Caco-2 (cell line): ENCODE measurements at places on chromosomes 6 and 20.
A peak's percentile ranks its signal among the peaks of the same experiment; 100 is the strongest.

GRCh38 chr6:91149956-91150705 is 563.3 kb upstream of the MAP3K7 start:
- no peak for DNase-seq

- no peak for DNase-seq
Observed at GRCh38 chr20:29313481-29313880, 1944.0 kb upstream of the DEFB115 start.

- DNase-seq, result peak; percentile 61
Observed at GRCh38 chr6:53765270-53765669, 29.5 kb upstream of the LRRC1 start.

DNA sequence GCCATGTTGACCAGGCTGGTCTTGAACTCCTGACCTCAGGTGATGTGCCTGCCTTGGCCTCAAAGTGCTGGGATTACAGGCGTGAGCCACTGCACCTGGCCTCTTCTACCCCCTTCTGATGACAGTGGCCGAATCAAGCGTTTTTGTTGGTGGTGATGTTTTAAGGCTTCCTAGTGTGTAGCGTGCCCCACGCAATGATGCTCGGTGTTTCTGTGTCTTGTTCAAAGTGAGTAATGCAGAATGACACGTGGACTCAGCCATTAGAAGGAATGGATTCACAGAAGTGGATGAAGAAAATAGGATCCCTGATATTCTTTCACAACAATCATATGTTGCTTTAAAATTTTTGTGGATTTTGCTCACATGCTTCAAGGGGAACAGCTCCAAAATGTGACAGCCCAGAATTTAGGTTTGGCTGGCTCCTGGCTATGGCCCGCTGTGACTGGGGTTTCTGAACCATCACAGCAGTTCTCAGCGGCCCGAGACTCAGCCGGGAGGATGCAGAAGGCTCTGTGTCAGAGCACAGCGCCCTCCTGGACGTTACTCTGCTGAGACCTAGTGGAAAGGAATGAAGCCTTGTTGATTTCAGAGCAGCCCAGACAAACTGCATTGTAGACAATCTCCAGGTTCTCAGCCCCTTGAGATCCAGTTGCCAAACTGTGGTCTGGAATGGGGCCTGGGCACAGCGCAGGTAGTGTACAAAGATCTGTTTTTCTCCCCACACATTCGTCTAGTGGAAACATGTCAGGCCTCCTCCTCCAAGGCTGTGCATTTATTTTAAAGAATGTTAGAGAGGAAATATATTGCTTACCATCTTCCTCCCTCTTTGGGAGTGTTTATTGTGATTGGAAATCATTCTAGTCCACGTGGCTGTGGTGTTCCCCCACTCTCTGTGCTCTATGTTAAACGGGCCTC is 57.6 kb upstream of the TIAM2 start:
- no peak for DNase-seq

DNA sequence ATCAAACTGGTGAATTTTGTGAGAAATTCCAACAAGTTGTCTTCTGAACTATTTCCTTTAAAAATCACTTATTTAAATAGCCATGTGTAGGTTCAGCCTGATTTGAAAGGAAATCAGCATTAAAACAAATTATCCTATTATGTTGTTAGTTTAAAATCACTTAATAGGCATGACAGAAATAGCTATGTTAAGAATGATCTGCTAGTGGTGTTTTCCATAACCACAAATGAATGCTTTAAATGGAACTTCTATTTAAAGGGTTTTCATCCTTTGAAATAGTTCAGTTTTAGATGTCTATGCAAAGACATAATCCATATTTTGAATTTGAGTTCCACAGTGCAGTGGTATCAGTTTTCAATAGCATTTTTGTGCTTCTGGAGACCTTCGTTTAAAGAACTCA is 120.1 kb downstream of the PLEKHG1 start:
- no peak for DNase-seq

DNA sequence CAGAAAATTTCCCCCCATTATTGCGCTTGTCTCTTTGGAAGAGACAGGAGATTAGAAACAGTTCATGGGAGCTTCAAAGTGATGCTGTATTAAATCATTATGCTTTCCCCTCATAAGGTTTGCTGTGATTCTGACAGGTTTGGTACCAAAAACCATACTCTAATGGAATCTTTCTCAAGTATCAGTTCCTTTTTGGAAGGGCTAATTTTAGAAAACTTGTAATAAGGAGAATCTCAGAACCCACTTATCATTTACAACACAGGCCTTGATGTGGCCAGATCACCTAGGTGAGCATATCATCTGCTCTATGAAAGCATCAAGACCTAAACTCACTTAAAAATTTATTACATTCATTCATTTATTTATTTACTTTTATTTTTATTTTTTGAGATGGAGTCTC is 51.2 kb downstream of the TP53INP2 start:
- no peak for DNase-seq

DNA sequence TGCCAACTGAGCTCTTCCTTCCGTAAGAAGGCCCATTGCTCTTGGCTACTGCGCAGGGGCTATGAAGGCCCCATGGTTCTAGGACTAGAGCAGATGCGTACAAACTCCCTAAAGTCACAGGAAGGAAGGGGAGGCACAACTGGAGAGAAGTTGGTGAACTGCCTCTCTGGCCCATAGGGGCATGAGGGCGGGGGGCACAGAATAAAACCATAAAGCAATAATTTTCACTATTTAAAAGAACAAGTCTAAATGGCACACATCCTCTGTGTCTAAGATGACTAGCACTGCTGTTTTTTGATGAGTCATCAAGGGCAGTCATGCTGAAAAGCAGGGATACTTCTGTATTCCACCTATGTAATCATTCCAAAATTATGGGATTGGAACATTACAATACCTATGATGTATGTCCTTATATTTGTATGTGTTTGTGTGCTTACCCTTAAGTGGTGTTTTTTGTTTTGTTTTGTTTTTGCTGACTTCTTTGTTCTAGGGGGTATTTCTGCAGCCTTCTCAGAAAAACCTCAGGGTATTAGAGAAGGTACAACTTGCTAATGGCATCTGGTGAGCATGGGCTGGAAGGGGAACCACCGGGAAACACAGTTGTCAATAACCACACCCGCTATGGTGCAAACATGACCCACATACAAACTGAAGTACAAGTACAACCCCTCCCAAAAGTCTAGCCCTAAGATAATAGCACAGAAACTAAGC is 36.9 kb downstream of the B4GALT5 start:
- DNase-seq, result no peak
